ENCODE measurements at places on chromosomes 16 and 17.

- DNase-seq, result no peak
Observed at GRCh38 chr16:7946142-7946541, 613.5 kb downstream of the RBFOX1 start.

GRCh38 chr16:68711421-68712139 is 25.5 kb upstream of the CDH1 start:
- DNase-seq, result no peak

DNA sequence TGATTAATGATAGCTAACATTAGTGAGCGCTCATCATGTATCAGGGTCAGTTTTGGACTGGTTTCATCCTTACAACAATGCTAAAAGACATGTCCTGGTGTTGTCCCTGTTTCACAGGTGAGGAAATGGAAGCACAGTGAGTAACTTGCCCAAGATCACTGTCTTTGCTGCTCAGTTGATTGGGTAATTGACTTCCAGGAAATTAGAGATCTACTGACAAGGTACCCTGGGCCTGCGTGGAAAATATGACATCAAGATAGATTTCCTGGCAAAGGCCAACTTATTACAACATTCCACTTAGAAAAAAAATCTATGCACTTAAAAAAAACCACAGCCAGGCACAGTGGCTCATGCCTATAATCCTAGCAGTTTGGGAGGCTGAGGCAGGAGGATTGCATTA is 96.3 kb downstream of the CYLD start:
- DNase-seq, result no peak

DNA sequence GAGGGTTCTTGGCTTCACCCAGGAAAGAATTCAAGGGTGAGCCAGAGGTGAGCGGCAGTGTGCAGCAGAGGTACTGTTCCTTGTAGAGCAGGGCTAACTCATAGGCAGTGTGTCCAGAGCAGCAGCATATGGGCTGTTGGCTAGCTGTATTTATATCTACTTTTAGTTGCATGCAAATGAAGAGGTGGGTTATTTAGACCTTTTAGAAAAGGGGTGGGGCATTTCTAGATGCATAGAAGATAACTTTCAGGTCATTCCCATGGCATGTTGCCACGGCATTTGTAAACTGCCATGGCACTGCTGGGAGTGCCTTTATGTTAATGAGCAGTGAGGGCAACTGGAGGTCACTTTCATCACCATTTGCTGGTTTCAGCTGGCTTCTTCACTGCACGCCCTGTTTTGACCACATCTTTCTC is 141.0 kb downstream of the STX8 start:
- no peak for DNase-seq

GRCh38 chr16:73028263-73028662 is 19.7 kb downstream of the ZFHX3 start:
- no peak for DNase-seq

DNA sequence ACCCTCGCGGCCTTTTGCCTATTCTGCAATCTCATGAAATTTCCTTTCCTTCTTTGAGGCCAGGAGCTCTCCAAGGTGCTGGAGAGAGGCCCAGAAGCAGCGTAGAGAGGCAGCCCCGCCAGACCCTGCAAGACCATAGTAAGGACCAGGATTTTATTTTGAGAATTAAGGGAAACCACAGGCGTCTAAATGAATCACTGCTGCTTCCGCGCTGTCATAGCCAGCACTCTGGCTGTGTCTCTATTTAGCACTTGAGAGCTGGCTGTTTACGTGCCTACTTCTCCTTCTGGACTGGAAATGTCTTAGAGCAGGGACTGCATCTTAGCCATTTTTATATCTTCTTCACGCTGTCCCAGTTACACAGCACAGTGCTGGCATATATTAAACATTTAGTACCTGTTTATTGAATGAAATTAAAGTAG is 37.6 kb upstream of the PIRT start:
- no peak for DNase-seq

DNA sequence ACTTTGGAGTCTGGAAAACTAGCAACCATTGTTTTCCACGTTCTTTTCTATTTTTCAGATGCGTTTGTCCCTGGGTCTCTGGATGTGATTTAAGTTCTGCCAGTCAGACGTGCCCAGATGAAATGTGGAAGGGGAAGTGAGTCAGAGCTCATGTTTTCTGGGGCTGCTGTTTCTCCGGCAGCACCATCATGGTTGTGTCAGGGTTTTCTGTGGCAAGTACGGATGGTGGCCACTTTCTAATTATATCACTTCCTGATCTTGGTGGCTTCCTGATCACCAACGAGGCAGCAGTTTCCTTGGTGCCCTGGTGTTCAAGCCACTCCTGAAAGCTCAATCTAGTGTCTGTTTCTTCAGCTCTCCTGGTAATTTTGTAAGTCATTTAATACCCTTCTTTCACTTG is 31.4 kb upstream of the PMFBP1 start:
- DNase-seq, result no peak

DNA sequence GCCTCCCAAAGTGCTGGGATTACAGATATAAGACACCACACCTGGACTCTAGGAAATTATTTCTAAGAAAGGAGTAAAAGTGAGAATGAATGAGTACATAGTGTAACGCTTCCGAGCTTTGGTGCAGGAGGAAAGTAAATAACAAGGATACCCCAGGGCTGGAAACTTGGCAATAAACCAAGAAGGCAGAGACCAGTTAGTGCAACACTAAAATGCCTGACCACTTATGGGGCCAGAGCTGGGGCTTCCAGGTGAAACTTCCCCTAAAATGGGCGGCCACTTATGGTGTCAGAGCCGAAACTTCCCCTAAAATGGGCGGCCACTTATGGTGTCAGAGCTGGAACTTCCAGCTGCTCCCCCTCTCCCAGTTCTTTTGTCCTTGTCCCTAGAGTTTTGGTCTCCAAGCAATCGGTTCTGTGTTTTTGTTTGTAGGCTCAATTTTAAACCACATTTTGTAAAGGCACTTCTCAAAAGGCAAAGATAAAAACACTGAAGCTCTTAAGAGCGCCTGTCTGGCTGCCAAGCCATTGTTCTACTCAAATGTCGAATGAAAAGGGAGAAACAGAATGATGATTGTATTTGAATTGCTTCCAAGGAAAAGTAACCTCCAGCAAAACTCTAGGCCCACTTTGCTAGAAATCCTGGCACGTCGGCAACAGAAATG is 63.9 kb downstream of the NXN start:
- peak; percentile 61 for DNase-seq

DNA sequence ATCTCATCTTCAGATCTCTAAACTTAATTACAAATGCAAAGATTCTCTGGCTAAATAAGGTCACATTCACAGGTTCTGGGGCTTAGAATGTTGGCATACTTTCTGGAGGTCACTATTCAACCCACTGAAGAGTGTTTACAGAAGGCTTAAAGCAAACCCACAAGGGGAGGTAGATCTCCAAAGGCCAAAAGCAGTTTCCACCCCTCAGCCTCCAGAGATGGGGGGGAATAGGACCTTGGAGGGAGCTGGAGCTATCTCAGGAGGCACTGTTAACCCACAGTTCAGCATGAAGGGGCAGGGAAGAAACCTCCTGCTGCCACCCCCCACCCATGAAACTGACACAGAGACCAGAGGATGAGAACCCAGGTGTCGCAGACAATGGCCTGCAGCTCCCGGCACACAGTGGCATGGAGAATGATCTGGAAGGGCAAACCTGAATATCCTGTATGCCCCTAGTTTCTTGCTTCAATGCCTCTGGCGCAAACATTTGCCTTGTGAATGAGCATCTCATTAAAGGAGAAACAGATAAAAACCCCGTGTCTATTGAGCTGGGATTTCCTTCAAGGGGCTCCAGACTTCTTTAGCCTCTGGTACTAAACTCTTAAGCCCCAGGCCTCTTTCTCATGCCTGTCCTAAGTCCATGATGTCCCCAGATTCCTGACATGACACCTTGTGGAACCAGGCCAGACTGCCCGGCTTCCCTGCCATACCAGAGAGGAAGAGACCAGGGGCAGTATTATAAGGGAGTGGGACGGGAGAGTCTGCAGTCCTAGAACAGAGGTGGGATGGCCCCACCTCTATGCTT is 103.1 kb upstream of the CDH5 start:
- DNase-seq, result no peak

DNA sequence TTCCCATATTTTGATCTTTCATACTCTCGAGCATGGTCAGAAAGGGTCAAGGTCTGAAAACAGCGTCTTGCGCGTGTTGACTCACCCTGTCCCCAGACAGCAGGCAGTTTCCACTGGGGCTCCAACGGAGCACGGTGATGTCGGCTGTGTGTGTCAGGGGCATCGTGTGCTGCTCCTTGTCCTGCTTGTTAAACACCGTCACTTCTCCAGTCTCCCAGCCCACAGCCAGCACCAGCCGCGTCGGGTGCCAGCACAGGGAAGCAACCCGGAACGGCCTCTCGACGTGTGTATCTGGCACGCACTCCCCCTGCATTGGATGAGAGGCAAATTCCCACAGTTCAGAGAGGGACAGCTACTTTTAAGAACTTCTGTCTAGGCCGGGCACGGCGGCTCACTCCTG is 9.6 kb downstream of the IFT140 start:
- no peak for DNase-seq

- DNase-seq, result peak; percentile 3
Observed at GRCh38 chr17:74599448-74599939, 7.4 kb upstream of the CD300LD start.

GRCh38 chr16:67939507-67940445 is 3.1 kb upstream of the PSMB10 start:
- no peak for DNase-seq

- peak; percentile 75 for DNase-seq
Observed at GRCh38 chr16:81599034-81599744, 154.6 kb downstream of the CMIP start.

- DNase-seq, result no peak
Observed at GRCh38 chr16:70800311-70800710, 647 bp downstream of the VAC14 start.

GRCh38 chr17:4334776-4335584 is 31.5 kb downstream of the UBE2G1 start:
- no peak for DNase-seq

GRCh38 chr17:5050278-5050677 is 15.1 kb upstream of the SLC52A1 start:
- no peak for DNase-seq

DNA sequence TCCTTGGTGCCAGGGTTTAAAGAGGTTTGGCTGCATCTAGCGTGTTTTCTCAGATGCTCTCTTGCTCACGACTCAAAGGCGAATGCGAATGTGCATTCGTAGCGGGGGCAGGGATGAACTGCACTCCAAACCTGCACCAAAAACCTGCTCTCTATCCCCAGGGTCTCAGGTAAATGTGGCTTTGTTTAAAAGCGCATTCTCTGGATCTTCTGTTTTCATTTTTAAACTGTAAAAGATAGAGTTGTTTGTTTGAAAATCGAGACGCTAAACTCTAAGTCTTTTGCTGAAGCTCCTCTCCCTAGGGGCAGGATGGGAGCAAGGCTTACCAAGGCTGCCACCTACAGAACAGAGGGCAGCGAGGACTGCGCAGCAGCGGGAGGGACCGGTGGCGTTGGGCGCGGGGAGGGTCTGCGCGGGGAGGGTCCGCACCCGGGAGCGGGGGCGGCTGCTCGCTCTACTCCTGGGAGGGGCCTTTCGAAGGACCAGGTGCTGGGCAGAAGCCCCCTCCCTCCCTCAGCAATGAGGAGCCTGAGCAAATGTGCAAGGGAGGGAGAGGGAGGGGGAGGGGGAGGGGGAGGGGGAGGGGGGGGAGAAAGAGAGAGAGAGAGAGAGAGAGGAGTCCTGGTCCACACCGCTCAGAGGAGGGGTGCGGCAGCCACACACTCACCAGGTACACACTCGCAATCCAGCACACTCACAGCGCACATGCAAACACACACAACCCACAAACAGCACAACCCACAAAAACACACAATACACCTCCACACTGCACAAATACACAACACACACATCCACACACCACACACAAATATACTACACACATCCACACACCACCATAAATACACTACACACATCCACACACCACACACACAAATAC is 142.8 kb downstream of the GRIN2A start:
- no peak for DNase-seq

GRCh38 chr16:88784074-88784855 is 755 bp downstream of the PIEZO1 start:
- DNase-seq, result no peak

GRCh38 chr17:40320756-40321523 is 12.0 kb downstream of the RARA start:
- DNase-seq, result no peak

GRCh38 chr16:47139561-47140185 is 4.1 kb downstream of the NETO2 start:
- DNase-seq, result no peak

GRCh38 chr17:49315551-49316257 is 46.3 kb downstream of the ZNF652 start:
- DNase-seq, result peak; percentile 68

- DNase-seq, result peak; percentile 95
Observed at GRCh38 chr16:3457434-3458252, 14.2 kb downstream of the NAA60 start.

DNA sequence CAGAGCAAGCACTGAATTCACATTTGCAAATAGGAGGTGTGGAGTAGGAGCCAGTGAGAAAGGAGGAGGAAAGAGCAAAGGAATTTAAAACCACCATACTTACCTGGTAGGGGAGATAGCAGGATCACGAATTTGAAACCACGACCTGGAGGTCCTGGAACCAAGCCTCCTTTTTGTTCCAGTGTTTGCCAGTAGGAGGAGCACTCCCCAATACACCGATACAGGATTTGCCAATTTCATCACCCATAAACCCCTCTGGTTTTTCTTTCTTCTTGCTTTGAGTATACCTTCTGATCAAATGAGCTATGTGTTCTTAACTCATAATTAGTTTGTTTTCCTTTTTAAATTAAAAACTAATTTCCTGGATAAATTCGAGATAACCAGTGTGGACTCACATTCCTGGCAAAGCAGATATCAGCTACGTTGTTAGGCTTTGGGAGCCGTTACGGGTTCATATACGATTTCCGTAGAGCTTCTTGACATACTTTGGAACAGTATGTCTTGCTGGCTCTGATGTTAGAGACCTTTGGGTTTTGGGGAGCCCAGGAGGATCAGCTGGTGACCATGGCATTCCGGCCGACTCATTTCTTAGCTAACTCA is 22.7 kb downstream of the BCO1 start:
- no peak for DNase-seq

GRCh38 chr16:2698103-2698870 is 16.0 kb downstream of the KCTD5 start:
- DNase-seq, result no peak

- DNase-seq, result no peak
Observed at GRCh38 chr17:34840750-34841149, 120.5 kb downstream of the CCT6B start.

DNA sequence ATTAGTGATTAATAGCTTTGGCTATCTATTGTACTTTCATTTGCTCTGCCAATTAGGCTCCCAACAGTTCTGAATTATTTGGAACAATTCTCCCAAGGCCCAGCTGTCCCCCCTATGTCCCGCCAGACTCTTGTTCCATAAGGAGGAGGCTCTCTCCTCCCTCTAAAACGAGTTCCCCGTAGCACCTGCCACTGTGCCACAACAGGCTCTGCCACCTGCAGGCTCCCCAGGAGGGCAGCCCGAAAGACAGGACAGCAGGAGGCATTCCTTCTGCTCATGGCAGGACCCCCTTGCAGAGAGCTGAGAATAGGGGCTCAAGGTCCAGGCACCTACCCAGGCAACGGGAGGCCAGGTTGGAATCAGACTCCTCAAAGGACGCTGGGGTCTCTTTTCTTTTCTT is 9.0 kb downstream of the PITPNM3 start:
- DNase-seq, result no peak

GRCh38 chr17:76138234-76138895 is 2.7 kb downstream of the FOXJ1 start:
- DNase-seq, result peak; percentile 46

- DNase-seq, result no peak
Observed at GRCh38 chr17:79011451-79012147, 2.0 kb upstream of the CANT1 start.

GRCh38 chr17:77607606-77608005 is 350.9 kb upstream of the TNRC6C start:
- no peak for DNase-seq
